Activated CD4-positive, alpha-beta T cell treated with anti-CD3 and anti-CD28 coated beads, Interleukin-2, Interleukin-6, amounts not matched to agents 100 ng/mL and 50 ng/mL, durations not matched to agents 16 hours and 8 hours (primary cell): ENCODE measurements at places on chromosomes 2 and 18.

- no peak for DNase-seq
These were observed 2062.3 kb upstream of the CELF4 start for GRCh38 chr18:39627936-39628335.

DNA sequence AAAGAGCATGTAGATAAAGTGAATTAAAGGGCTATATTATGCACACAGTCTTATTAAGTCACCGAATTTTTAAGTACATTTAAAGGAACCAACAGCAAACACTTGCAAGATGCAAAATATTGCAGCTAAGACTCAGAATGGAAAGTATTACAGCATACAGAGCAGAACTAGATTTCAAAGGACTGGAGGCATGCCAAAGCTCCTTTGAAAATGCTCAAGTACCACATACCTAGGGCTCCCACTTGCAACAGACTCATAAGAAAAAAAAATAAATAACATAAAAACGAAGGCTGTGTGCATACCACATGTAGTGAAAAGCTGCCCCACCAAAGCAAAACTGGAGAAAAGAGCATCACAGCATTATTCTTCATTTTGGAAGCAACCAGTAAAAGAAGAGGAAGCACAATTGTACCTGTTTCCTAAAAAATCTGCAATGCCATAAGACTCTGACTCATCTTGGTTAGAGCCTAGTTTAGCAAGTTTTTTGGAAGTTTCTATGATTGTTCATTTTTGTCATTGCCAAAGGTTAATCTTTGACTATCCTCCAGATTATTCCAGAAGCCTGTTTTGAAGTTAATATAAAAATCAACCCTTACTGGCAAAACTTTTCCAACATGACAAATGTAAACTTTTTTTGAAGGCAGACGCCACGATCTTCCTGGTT lies 306.0 kb upstream of the COL3A1 start:
- no peak for DNase-seq

GRCh38 chr2:168944065-168944464 lies 43.0 kb downstream of the G6PC2 start:
- no peak for DNase-seq

DNA sequence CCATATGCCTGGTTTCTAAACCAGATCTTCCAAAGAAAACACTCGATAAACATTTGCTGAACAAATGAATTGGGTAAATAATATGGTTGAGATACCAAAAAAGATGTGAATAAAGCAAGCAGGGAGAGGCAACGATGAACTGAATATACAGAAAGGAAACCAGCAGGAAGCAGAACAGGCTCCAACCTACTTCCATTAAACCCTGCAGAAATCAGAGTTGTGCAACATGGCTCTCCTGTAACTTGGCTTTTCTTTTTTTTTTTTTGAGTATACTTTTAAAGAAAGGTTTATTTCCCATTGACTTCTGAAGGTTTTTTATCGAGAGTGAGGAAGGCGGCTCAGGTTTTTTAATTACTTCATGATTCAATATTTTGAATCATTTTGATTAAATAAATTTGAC lies 23.5 kb downstream of the ITSN2 start:
- DNase-seq = no peak

DNA sequence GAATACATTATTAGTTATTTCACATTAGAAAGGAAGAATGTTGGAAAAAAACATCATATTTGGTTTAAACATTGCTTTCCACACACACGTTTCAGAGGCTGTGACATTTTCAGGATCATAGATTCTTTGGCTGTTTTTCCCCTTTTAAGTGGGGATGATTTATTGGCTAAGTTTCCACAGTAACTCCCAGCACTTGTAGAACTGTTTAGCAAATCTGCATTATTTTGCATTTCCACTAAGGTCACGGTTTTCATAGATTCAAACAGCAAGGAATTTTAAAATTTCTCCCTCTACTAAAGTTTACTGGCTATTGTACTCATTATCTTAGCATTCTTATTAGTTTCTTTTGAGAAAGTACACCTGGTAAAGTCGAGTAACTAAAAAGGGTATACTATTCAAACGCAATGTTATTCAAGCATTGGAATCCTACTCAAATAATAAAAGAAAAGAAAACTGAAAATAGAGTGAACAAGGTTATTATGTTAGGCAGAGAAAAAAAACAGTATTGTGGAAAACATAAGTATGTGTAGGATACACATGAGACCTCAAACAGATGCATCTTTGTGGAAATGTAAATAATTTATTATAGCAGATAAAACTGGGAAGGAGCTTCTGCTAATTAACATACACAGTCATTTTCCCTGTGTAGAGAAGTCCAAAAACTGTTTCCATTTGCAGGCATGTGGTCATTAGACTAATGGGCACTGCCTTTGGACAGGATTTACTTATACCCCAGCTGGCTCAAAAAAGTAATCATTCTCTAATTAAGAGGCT lies 633.8 kb downstream of the NRXN1 start:
- DNase-seq = no peak

- no peak for DNase-seq
These were observed 200.3 kb upstream of the ACVR2A start for GRCh38 chr2:147644491-147644890.

DNA sequence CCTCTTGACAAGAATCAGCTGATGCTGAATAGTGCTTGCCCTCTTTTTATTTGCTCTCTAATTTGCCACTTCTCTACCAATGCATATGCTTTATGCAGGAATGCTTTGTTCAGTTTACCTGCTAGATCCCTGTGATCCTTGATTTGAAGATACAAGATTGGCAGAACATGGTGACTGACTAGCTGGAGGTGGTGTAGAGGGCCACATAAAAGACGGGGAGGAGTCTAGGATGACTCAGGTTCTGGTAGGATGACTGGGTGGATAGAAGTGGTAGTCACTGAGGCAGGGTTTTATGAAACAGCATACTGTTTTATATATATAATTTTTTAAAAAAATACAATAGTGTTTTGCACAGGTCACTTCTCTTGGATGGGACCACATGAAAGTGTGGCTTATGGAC lies 6.3 kb upstream of the ADGRF3 start:
- peak; percentile 57 for DNase-seq

DNA sequence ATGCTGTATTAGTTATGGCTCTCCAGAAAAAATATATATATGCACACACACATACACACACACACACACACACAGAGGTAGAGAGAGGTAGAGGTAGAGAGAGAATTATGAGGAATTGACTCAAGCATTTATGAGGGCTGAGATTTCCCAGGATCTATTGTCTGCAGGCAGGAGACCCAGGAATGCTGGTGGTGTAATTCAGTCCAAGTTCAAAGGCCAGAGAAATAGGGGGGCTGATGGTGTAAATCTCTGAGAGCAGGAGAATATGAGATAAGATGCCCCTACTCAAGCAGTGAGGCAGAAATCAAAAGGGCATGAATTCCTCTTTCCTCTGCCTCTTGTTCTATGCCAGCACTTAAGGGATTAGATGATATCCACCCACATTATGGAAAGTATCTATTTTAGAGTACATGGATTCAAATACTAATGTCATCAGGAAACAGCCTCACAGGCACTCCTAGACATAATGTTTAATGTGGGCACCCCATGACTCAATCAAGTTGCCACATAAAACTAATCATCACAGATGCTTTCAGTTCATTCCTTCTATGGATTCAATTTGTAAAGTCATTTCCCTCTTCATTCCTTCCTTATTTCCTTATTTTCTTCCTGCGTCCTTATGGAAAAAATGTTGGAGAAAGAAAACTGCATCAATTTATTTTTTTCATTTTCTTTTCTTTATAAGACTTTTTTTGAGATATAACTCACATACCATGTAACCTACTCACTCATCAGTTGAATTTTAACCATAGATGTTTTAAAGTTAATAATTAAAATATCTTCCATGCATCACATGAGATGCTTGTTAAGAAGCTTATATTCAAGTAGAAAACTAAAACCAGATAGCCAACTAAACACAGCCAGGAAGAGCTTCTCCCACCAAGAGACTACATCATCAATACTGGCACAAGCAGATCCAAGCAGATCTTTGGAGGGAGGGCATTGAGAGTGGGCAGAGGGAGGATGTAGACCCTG lies 406.2 kb downstream of the MBD2 start:
- DNase-seq = no peak

DNA sequence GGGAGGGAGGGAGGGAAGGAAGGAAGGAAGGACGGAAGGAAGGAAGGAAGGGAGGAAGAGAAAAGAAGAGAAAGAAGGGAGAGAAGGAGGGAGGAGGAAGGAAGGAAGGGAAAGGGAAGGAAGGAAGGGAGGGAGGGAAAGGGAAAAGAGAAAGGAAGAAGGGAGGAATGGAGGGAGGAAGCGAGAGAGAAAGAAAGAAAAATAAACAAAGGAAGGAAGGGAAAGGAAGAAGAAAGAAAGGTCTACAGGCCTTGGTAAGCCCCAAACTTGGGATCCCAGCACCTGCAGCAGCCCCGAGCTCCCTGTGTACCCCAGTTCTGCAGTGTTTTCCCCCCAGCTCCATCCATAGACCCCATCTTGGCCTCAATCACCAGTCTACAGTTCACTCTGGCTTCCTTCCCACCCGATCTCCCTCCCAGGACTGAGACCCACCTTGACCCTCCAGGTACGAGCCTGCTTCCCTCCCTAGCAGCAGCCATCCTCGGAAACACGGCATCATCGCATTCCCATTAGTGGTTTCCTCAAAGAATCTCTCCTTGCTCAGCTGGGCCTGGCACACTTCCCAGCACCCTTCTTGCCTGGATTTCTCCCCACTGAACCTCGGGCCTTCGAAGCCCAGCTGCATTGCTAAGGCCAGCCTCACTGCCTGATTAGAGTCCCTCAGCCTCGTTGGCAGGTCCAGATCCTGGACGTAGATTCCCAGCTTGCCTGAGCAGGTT lies 46.1 kb upstream of the SH3BP4 start:
- DNase-seq = no peak

GRCh38 chr2:145765874-145766273 lies 1246.0 kb upstream of the ZEB2 start:
- no peak for DNase-seq

GRCh38 chr2:98588880-98589431 lies 19.4 kb downstream of the COA5 start:
- no peak for DNase-seq
